ENCODE measurements at places on chromosomes 1 and 21.

DNA sequence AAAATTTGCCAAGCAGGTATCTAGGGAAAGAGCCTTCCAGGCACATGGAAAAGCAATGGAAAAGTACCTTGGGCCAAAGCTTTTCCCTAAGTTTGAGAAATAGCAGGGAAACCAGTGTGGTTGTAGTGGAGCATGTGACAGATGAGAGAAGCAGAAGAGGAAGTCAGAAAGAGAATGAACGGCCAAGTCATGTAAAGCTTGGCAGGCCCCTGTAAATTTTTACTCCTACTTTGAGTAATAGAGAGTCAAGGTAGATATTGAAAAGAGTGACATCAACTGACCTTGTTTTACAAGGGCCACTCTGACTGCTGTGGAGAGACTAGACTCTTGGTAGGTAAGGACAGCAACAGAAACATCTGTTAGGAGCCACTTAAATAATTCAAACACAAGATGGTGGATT lies 180.9 kb upstream of the PRMT6 start:
- DNase-seq: no peak

- peak; percentile 83 for DNase-seq
Measured at GRCh38 chr1:1318131-1318652, 6.3 kb downstream of the INTS11 start.

- DNase-seq: peak; percentile 17
Measured at GRCh38 chr1:63545780-63546179, 22.5 kb downstream of the EFCAB7 start.

DNA sequence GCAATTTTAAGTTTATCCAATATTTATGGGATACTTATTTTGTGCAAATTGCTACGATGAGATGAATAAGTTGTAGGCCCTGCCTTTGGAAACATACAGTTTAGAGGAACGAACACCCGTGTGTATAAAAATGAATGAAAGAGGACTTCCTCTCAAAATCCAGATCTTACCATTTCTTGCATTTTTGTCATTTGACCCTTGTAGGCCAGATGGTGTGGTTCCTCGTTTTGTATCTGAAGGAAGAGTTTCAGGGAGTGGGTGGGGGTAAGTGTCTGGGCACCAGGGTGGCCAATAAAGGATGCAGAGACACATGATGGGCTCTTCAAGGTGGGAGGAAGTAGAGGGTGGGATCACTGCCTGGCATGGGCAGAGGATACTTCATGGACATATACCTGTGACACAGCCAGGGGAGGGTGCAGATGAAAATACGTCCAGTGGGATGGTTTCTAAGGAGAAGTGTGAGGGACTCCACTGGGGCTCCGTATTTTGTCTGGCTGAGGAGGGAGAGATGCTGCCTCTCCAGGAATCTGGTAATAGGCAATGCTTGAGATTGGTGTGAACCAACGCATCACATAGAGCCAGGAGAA lies 14.4 kb downstream of the MAPKAPK2 start:
- DNase-seq: no peak

GRCh38 chr1:62380181-62380580 lies 56.7 kb upstream of the USP1 start:
- no peak for DNase-seq

GRCh38 chr1:109650609-109651008 lies 5.3 kb upstream of the GSTM4 start:
- DNase-seq: peak; percentile 78

- peak; percentile 20 for DNase-seq
Measured at GRCh38 chr1:78408810-78409209, 82.0 kb upstream of the PTGFR start.

GRCh38 chr1:43711524-43712386 lies 4.4 kb downstream of the ST3GAL3 start:
- peak; percentile 87 for DNase-seq

GRCh38 chr1:172893146-172893841 lies 157.4 kb downstream of the TNFSF18 start:
- peak; percentile 64 for DNase-seq

DNA sequence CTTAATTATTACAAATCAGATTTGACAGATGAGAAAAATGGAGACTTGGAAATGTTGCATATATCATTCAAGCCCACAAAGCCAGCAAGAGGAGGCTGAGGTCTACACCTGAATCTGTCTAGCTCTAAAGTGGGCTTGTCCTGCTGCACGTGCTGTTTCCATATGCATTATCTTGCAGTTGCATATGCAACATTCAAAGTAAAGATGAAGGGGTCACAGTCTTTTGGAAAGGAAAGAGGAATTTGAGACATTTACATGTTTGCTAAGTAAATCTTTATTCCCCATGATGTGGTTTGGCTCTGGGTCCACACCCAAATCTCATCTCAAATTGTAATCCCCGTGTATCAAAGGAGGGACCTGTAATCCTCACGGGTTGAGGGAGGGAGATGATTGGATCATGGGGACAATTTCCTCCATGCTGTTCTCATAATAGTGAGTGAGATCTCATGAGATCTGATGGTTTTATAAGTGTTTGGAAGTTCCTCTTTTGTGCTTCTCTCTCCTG lies 98.3 kb downstream of the BACH1 start:
- DNase-seq: no peak

GRCh38 chr1:9025449-9025848 lies 774 bp downstream of the SLC2A7 start:
- DNase-seq: no peak

DNA sequence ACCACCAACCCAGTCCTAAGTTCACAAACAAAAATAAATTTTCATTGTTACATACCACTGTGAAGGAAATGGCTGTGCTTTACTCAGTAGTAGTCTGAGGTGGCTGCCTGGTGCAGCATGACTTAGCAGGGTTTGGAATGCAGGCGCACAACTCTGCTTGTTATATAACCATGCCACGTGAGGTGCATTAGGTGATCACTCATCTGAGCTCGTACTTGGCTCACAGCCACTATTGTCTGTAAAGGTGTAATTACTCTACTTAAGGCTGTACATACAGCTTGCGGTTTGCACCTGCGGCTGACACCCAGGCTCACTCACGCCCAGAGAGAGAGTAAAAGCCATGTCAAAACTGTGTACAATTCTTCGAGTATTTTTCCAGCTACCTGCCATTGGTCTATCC lies 599.4 kb downstream of the LTN1 start:
- no peak for DNase-seq

GRCh38 chr1:197422993-197423392 lies 154.9 kb downstream of the CRB1 start:
- DNase-seq: peak; percentile 23

- no peak for DNase-seq
Measured at GRCh38 chr1:79457562-79458224, 451.2 kb upstream of the ADGRL4 start.

DNA sequence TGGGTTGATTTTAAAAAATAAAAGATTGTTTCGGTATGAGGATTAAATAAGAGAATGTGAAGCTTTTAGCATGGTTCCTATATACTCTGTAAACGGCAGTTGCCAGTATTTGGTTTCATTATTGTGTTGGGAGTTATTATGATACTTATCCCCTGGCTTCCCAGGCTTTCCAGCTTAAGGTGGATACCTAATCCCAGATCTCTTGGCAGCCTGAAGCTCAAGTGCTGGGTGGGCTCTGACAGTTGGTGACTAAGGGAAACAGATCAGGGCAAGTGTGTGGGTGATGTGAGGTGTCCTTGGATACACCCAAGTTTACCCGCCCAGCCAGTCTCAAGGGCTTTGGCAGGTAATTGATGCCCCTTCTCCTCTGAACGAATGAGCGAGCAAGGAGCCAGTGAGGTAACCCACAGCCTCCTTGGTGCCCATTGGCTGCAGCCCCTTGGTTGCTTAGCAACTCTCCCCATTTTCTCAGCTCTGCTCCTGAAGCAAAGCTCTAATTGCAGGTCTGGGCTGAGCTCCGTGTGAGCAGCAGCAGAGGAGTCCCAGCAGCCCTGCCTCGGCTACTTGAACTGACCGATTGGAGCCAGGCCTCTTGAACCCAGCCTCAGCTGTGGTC lies 6.1 kb downstream of the IPO13 start:
- DNase-seq: no peak

DNA sequence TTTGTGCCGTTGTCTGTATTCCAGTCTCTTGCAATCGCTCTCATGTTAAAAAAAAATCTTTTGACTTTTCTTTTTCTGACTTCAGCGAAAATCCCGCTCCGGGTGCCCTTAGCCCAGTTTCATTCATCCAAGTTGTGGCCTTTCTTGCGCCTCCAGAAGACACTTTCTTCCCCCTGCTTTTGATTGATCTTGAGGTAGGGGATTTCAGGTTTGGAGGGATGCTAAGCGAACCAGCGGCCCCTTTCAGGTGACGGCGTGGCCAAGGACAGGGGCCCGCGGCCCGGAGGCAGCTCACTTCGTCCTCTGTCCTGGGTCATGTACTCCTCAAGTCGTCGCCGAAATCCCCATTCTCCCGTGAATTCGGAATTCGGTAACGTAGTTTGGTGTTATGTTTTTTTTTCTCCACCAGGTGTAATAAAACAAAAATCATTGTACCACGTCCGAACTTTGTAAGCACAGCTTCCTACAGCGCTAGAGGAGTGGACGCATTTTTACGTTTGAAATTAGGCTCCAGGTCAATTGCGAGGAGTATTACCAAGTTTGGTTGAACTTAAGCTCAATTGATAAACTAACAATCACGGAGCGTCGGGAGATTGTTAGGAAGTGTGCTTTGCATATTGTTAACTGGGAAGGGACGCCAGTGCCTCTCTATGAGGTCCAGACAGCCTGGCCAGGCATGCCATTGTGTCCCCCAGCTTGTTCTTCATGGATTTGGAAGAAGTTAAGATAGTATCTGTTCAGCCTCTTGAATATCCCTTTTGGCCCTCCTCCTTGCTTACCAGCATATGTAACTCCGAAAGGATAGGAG lies 1.1 kb downstream of the MRPS6 start:
- DNase-seq: no peak

- DNase-seq: no peak
Measured at GRCh38 chr1:41558761-41559171, 74.3 kb upstream of the EDN2 start.

- DNase-seq: no peak
Measured at GRCh38 chr1:48603222-48603621, 131.2 kb upstream of the SPATA6 start.

DNA sequence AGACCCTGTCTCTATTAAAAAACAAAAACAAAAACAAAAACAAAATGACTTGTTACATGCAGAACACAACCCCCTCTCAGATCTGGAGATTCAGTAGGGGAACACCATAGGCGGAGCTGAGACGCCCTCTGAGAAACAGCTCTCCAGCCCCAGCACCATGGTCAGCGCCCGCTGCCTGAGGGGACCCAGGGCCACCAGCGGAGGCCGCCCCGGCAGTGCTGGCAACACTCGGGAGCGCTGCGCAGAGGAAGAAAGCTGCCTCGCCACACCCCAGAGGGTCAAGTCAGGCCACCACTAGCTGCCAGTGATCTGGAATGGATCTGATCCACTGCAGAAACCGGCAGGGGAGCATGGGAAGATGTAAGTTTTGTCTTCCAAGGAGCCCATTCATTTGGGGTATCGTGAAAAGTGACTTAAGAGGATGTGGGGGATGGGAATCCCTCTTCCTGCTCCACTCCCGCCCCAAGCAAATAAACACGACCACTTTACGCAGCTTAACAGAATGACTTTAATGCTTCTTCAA lies 3.1 kb downstream of the ACTA1 start:
- peak; percentile 67 for DNase-seq

- DNase-seq: no peak
Measured at GRCh38 chr21:42142141-42142540, 71.0 kb downstream of the UMODL1 start.

DNA sequence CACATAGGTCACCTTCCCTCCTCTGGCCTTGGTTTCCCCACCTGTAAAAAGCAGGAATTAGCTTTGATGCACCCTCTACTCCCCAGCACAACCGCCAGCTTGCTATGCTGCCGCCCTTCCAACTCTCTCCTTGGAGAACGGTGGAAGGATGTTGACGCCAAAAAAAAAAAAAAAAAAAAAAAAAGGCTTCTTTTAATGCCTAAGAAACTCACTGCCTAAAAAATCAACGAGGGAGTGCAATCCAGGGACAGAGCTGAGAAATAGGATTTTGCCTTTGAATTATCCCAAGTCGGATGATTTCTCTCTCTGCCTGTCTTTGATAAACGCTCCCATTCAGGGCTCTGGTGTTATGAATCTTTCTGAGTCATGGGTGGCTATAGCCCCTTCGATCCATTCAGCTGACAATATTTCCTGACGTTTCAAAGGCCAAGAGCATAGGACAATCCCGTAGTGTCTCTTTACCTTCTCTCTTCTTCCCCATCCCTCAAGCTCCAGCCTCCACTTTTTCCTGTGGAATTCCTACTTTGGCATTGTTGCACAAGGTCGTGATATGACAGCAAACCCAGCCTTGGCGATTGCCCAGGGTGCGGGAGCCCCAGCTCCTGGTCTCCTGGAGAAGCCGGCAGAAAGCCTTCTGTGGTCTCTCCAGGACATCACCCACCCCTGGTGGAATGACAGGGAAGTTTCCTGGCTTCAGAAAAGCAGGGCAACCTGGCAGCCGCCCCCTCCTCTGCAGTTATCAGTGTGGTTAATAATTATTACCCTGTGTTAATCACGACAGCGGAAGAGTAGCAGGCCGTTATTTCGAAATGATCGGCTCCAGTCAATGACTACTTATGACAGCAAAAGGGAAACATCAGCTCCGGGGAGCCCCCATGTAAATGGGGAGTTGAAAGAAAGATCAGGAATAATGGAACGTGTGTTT lies 8.0 kb upstream of the PLXNA2 start:
- DNase-seq: no peak

DNA sequence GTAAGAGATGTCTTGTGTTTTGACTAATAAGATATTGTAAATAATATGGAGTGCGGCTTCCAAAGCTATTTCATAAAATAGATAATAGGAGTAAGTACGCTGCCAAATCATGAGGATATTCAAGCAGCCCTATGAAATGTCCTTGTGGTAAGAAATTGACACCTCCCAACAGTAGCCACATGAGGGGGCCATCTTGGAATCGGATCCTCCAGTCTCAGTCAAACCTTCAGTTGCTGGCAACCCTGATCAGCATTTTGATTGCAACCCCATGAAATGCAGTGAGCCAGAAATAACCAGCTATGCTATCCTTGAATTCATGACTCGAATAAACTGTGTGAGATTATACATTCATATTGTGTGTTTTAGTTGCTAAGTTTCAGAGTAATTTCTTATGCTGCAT lies 212.4 kb downstream of the PLA2G4A start:
- no peak for DNase-seq

GRCh38 chr1:23554127-23554480 lies 5.2 kb downstream of the ID3 start:
- DNase-seq: no peak

DNA sequence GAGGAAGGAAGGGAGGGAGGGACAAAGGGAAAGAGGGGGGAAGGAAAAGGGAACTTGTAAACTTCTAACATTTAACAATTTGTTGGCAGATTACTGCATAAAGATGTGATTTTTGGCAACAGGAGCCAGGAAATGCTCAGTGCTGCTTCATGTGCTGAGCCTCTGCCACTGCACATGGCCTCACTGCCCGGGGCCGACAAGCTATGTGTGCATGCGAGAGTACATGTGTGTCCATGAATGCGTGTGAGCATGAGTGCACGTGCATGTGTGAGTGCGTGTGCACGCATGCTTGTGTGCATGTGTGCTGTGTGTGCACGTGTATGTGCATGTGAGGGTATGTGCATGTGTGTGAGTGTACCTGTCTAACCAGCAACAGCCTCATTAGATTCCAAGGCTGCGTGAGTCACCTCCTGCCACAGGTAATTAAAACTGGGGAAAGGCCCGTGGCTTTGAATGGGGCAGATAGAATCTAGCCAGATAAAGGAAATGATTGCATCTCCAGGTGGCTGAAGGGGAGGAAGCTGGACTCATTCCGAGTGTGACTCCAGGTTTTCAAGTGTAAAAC lies 41.4 kb upstream of the TSPEAR start:
- no peak for DNase-seq

- no peak for DNase-seq
Measured at GRCh38 chr1:47732489-47732888, 264.7 kb downstream of the TRABD2B start.

GRCh38 chr1:230591678-230592077 lies 50.6 kb upstream of the COG2 start:
- no peak for DNase-seq

GRCh38 chr1:23930270-23930669 lies 17.1 kb upstream of the CNR2 start:
- DNase-seq: no peak
